ENCODE measurements at places on chromosomes 3 and 15.
A peak's percentile ranks its signal among the peaks of the same experiment; 100 is the strongest.

DNA sequence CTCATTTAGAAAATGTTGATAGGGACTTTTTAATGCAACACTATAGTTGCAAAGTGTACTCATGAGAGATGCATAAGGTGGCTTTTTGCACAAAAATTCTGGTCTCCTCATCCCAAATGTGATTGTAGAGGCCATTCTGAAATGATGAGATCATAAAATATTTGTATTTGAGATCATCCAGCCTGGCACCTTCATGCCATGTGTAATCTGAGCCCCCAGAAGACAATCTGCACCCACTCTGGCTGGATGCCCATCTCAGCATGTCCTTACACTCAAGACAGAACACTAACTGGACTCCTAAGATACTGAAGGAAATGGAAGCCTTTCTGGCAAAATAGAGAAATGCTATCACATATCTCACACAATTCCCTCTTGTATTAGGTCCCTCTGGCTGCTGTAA, 49.2 kb downstream of the SLC7A14 start:
- DNase-seq, result no peak

- peak; percentile 21 for DNase-seq
Observed at GRCh38 chr15:60721707-60722106, 242.8 kb upstream of the ICE2 start.

DNA sequence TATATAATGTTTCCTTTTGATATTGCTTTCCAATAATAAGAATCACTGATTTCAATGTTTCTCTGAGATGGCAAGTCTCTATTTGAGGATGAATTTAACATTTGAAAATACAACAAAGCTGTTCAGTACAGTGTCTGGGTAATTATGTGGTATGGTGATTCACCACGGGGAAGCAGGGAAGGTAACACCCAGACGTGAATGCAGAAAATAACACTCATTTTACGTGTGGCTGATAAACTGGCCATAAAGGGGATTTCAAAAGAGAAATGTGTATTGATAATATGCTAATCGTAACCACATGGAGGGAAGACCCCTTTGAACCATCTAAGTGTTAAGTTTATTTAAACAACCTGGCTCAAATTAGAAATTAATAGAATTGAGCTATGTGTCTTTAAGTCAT, 344.6 kb downstream of the GRM7 start:
- DNase-seq, result no peak

DNA sequence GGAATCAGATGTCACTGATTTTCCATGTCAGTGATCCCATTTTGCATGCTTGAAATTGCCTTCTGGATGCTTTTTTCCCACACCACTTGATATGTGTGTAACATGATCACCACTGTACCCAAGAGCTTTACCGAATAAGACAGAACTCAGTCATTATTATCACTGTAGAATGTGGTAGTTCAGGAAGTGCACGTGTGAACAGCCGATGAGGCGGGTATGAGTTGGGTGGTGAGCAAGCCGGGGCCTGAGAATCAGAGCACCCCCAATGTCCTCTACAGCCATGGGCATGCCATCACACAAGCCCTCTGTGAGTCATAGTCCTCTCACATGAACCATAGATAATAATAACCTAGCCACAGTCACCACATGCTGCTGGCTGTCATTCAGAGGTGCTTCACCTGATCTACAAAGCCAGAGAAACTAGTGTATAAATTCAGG, 470.8 kb downstream of the SOX2 start:
- no peak for DNase-seq

DNA sequence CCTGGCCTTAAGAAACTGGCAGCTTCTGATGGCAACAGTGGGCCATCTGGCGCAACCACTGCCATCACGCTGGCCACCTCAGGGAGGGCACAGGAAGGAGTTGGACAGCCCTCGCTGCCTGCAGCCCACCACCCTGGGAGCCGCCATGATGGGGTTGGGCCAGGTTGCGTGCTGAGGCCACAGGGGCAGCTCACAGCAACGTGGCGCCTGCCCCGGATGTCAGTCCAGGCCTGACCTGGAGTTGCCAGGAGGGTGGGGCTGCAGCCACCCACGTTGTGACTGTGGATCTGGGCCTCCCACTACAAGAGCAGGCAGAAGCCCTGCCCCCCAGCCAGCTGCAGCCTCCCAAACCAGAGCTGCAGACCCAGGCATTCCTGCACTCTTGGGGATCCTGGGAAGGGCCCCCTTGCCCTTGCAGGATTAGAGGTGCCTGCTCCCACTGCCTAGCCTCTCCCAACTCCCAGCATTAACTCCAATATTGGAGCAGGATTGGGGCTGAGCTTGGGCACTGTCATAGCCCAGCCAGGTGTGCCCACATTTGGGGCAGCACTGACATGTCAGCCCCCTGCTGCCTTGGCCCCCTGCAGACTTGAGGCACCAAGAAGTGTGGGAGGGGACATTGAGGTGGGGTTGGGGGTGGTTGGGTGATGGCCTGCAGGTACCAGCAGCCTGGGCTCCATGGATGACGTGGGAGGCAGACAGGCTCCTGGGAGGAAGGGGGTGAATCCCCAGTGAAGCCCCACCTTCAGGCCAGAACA, 468.9 kb upstream of the CCDC54 start:
- DNase-seq, result no peak

- peak; percentile 88 for DNase-seq
Observed at GRCh38 chr15:62929000-62929357, 113.6 kb upstream of the TPM1 start.

DNA sequence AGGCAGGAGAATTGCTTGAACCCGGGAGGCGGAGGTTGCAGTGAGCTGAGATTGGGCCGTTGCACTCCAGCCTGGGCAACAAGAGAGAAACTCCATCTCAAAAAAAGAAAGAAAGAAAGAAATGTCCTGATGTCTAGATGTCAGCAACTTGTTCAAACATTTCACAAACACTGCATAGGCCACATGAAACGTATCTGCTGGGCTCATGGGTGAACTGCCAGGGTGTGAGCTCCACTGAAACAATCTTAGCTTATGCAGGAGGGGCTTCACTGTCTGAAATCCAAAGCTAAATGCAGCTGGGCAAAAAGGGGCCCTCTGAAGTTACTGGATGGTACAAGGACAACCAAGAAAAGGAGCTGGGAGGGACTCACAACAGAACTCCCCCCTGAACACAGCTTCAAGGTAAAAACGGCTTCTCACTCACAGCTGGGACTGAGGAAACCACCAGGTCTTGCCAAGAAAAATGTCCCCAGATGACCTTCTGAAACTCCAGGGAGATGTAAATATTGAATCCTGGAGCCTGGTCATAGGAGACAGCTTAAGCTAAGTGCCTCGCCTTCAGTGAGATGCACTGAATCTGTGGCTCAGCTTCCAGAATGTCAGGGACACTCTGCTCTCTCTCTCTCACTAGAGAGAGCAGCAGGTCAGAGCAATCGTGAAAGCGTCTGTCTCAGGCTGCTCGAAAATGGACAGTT, 31.9 kb downstream of the SEC61A1 start:
- no peak for DNase-seq

DNA sequence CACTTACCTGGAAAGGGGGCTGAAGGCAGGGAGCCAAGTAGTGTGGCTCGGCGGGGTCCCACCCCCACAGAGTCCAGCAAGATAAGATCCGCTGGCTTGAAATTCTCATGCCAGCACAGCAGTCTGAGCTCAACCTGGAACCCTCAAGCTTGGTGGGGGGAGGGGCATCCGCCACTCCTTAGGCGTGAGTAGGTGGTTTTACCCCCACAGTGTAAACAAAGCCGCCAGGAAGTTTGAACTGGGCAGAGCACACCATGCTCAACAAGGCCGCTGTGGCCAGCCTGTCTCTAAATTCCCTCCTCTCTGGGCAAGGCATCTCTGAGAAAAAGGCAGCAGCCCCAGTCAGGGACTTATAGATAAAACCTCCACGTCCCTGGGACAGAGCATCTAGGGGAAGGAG, 156.3 kb downstream of the KBTBD8 start:
- no peak for DNase-seq

GRCh38 chr3:153783741-153784480, 337.3 kb upstream of the ARHGEF26 start:
- no peak for DNase-seq

- DNase-seq, result no peak
Observed at GRCh38 chr15:63905131-63905530, 71.4 kb upstream of the HERC1 start.

DNA sequence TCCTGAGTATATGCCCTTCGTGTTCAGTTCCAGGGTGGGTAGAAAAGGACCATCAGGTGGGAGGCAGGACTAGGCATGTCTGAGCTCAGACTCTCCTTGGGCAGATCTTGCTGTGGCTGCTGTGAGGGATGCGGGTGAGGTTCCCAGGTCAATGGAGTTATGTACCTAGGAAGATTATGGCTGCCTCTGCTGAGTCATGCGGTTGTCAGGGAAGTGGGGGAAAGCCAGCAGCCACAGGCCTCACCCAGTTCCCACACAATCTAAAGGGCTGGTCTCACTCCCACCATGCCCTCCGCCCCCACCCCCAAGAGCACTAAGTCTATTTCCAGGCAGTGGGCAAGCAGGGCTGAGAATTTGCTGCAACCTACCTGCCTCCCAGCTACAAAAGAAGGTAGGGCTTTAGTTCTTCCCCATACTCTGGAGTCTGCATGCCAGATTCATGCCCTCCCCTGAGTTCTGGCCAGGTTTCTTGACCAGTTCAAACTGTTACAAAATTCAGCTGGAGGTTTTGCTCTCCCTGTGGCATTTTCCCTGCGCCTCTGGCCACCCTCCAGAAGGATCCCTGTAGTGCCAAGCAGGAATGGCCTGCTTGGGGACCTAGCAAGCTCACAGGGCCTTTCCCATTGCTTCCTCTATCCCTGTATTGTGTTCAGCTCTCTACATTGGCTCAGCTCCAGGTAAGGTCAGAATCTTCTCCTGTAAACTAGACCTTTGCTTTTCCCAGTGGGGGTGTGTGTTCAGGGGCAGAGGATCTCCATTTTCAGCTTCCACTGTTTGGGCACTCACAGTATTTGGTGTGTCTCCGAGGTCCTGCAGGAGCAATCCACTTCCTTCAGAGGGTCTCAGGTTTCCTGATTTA, 12.7 kb upstream of the TMCO5A start:
- DNase-seq, result no peak

GRCh38 chr15:33313491-33313890, 2.7 kb downstream of the RYR3 start:
- DNase-seq, result no peak

DNA sequence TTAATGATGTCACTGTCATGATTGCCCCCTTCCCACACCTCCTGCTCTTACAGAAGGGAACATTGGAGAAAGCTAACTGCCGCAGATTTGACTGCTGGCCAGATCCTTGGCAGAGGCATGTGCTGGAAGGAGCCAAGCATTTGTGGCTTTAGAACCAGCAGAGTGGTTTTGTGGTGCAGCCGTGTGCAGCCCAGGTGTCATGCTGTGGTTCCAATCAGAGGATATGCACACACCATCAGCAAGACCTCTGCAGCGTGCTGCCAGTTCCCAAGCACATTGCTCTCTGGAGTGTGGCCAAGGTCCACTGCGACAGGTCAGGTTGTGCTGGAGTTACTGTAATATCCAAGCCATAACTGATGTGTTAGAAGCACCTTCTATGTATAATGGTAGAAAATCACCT, 61.6 kb downstream of the OTOL1 start:
- DNase-seq, result no peak

- DNase-seq, result peak; percentile 12
Observed at GRCh38 chr15:59553879-59554735, 57.5 kb upstream of the GCNT3 start.

DNA sequence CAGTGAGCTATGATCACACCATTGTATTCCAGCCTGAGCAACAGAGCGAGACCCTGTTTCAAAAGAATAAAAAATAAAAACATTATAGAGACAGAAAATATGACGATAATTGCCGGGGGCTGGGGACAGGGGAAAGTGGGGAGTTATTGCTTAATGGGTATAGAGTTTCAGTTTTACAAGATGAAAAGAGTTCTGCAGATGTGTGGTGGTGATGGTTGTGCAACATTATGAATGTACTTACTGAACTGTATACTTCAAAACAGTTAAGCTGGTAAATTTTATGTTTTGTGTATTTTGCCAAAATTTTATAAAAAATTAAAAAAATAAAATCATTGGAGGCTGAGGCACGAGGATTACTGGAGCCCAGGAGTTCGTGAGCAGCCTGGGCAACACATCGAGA, 24.8 kb upstream of the ZNF774 start:
- DNase-seq, result no peak

GRCh38 chr3:10198761-10199649, 34.3 kb downstream of the IRAK2 start:
- peak; percentile 49 for DNase-seq

DNA sequence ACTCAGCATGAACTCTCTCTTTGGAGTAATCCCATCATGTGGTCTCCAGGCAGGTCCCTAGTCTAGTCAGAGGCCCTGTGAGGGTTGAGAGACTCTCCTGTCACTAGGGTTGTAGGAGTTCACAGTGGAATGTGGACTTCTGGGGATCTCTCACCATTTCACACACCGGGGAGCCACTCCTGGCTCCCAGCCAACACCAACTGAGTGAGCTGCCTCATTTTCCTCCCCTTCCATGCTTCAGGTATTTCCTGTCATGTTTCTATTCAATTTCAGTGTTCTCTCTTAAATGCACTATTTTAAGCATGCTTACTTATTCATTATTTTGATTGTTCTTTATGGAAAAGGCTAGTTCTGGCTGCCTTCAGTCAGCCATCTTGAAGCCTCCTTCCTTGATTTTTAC, 467.5 kb upstream of the ARL6 start:
- DNase-seq, result no peak

DNA sequence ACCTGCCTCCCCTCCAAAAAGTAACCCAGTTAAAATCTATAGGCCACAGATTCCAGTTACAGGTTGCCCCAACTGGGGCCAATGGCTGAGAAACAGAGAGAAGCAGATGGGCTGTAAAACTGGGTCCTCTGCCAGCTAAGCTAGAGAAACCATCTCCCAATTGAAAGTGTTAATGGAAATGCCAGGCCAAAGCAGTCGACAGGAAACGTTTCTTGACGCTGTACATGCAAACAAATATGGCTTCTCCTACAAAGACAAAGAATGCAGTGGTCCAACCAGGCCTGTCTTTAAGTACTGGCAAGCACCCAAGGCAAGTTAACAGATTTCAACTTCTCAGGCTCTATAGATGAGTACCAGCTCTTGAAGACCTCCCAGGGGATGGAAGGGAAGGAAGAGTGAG, 71.3 kb downstream of the MAGI1 start:
- no peak for DNase-seq

GRCh38 chr15:37933666-37934065, 774 bp upstream of the TMCO5A start:
- peak; percentile 50 for DNase-seq

GRCh38 chr15:52521682-52522081, 7.0 kb downstream of the MYO5A start:
- no peak for DNase-seq

GRCh38 chr3:194235160-194235559, 99.2 kb downstream of the HES1 start:
- no peak for DNase-seq

- no peak for DNase-seq
Observed at GRCh38 chr15:88191812-88192165, 64.8 kb downstream of the NTRK3 start.

- DNase-seq, result peak; percentile 72
Observed at GRCh38 chr3:94004301-94004910, 24.0 kb downstream of the STX19 start.

GRCh38 chr3:124156866-124157712, 165.2 kb upstream of the ROPN1 start:
- DNase-seq, result no peak
